ENCODE measurements at places on chromosomes 1 and 21.

DNA sequence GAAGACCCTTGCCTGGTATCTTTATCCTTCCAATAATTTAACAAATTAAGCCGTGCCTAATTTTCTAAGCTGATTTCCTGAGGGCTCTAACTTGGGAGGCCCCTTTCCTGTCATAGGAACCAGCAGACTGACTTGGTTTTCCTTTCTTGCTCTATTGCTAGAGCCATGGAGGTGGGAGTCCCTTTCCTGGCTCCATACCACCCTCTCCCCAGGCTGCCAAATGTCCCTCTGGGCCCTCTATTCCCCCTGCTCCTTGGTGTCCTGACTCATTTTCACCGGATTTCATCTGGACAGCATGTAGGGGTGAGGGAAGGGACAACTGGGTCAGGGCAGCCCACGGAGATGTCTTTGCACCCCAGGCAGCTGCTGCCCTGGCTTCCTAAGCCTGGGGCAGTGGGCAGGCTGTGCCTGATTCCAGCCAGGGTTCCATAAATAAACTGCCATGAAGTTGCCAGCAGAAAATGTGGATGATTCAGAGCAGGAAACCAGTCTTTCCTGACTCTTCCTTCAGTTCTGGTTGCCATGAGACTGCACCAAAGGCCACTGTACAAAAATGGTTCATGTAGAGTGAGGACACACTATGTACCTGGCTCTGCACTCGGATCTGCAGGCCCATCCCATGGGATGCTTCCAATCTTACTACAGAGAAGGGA is 38.0 kb upstream of the SERBP1 start:
- no peak for DNase-seq

DNA sequence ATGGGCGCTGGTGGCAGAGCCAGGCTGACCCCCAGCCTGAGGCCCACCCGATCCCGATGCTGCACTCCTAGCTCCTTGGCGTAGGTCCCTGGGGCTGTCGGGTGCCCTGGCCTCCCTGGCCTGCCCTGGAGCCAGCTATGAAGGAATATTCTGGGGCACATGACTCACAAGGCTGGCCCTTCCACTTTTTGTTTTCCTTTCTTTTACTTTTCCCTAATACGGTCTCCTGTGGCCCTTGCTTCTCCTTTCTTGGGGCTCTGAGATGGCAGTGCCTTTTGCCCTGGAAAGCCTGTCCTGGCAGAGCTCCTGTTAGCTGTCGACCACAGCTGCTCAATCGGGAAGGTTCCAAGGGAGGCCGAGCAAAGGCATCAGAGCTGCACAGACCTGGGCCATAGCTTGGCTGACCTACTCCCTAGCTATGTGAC is 22.1 kb downstream of the ARHGEF10L start:
- DNase-seq = no peak

DNA sequence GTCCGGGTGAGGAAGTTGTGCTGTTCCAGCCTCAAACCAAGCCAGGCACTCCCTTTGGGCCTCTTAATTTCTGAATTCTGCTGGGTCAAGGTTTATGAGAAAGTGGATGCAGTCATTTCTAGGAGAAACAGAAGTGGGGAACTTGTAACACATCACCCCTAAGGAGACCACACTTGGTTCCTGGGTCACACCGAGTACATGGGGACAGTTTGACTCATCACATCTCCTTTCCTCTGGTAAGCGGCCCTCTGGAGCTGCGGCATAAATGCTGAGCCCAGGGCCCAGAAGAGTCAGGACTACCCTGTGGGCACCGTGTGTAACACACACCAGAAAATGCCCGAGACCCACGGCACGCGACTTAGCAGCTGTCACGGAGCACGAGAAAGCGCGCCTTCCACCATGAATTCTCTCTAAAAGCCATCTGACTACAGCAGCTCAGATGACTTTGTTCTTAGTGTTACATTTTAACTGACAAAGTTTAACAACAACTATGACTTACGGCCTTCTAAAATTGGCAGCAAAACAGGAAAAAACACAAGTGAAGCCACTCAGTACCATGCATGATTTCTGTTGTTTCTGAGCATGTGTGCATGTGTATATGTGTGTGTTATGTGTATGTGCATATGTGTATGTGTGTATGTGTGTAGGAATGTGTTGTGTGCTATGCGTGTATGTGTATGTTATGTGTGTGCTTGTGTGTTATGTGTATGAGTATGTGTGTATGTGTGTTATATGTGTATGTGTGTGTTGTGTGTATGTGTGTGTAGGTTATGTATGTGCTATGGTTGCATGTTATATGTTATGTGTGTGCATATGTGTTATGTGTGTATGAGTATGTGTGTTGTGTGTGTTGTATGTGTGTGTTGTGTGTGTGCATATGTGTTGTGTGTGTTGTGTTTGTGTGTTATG is 50.8 kb downstream of the TOMM20 start:
- peak; percentile 42 for DNase-seq

GRCh38 chr1:92747735-92748134 is 37.2 kb downstream of the EVI5 start:
- DNase-seq = no peak

GRCh38 chr1:233269656-233270055 is 25.9 kb downstream of the PCNX2 start:
- DNase-seq = no peak

Data from stimulated activated CD4-positive, alpha-beta T cell treated with anti-CD3 and anti-CD28 coated beads, Interleukin-15, amount 100 ng/mL, for 48 hours (primary cell).